Choroid plexus epithelial cell (primary cell): ENCODE measurements at places on chromosomes 3 and 15.

DNA sequence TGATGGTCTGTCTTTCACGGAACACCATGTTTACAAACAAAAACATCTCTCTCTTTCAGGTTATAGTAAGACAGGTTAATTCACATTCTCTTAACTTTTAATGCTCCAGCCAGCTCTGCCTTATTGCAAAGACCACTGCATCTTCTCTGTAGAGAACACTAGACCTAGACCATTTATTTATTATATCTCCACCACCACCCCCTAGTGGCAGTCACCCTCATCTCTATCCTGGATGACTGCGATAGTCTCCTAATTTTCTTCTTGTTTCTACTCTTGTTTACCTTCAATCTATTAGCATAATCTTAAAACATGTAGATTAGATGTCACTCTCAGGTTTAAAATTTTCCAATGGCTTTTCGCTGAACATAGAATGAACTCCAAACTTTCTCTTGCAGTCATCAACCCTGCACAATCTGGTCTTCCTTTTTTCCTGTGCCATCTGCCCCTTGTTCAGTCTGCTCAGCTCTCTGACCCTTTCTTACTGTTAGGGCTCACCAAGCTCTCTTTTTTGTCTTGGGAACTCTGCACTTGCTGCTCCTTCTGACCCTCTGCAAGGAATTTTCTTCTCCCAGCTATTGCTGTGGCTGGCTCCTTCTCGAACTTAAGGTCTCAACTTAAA, 155.6 kb downstream of the SQOR start:
- peak; percentile 34 for DNase-seq

- no peak for DNase-seq
Observed at GRCh38 chr15:94666553-94666952, 435.2 kb downstream of the MCTP2 start.

- no peak for DNase-seq
Observed at GRCh38 chr15:74959586-74959939, 3.0 kb upstream of the RPP25 start.

GRCh38 chr3:188037195-188037718, 116.7 kb upstream of the LPP start:
- DNase-seq = peak; percentile 70

DNA sequence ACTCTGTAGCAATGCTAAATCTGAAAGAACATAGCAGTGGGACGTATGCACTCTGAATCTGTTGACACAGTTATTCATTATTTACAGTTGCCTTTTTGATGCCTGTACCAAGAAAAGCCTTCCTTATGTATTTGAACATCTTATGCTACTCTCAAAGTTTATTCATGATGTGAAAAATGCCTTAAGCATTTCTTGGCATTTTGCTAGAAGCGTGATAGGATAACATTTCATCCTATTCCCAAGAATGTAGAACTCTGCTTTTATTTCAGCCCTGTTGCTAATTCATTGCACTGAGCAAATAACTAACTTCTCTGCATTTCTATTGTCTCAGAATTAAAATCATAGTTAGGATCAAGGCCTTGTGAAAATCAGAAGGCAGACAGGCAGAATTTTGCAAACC, 105.5 kb downstream of the STRIT1 start:
- DNase-seq = no peak

DNA sequence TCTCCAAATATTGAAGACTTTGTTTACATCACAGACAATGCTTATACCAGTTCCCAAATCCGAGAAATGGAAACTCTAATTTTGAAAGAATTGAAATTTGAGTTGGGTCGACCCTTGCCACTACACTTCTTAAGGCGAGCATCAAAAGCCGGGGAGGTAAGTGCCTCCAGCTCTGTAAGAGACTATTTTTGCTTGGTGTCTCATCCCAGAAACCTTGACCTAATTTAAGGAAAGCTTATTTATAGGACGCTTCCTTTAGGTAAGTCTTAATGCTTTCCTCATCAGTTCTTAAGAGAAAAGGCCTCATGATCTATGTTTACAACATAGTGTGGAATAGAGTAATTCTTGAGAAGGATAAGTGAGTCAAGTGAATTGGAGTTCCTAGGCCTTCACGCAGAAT, 11.8 kb downstream of the CCNB2 start:
- DNase-seq = no peak

DNA sequence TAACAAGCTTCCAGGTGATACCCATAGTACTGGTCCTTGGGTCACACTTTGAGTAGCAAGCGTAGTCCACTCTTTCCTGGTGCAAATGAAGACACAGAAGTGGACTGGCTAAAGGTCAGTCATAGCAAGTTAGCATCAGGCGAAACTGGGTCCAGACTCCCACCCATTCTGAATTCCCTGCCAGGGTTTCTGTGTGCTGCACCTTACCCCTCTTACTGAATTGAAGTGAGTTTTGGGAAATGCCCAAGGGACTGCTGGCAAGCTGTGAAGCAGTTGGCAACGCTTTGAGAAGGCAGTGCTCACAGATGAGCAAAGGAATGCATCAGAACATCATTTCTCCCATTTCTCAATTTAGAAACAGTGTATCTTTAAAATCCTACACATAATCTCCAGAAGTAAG, 1.8 kb upstream of the LSG1 start:
- DNase-seq = no peak

DNA sequence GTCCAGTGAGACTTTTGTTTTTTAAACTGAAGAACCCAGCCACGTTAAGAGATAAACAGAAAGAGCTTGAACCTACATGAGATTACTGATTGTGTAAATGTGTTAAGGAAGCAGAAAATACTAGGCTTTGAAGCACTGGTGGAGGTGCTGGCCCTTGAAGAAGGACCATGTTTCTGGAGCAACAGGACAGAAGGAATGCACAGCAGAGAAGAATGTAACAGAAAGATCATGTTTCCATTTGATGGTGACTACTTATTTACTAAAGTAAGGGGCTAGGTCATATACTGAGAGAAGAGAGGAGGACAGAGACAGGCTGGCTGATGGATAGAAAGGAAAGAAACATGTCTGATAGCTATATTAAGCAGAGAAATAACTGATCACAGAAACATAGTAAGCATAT, 88.8 kb downstream of the CLASP2 start:
- DNase-seq = peak; percentile 69

DNA sequence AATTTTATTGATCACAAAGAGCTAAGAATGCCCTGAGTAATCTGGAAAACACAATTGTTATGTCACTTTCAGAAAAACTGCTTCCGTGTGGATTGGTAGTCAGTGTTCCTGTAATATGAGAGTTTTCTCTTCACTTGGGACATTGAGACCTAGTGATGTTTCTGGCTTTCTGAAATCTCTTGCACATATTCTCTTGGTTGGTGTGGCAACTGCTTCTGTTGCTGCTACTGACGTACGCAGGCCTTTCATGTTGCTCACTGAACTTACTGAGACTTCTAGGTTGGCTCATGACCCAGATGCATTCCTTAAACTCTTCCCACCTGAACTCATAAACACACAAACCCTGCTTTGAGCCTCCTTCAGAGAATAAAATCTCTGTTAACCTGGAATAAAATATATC, 175.0 kb upstream of the PFN2 start:
- peak; percentile 97 for DNase-seq

DNA sequence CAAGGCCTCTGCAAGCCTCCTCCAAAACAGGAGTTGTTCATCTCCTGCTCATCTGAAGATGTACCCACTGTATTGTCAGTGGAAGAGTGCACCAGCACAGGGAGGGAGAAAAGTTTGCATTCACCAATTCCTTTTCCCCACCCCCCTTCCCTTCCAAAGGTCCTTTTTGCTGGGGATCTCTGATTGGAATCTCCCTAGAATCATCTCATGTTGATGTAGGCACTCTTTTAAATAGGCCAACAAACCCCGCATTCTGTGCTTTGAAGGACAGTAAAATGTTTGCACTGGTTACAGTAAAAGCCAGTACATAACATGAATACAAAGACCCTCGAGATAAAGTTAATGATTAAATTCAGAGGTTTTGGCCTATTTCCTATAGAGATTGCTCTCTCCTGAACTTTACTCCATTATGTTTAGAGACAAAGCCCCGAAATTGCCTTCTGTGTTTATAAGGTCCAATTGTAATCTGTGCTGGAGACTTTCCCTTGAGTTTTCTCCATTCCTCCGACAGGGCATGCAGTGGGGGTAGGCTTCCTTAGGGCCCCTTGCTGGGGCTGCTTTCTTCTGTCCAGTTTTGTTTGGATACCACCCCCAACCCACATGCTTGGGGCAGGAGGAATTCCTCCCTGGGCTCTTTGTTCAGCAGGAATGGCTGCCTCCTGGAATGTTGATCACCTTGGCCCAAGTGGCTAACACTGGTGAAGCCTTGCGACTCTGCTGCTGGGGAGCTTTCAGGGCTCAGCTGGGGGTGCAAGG, 22.5 kb downstream of the TRIM71 start:
- DNase-seq = no peak

DNA sequence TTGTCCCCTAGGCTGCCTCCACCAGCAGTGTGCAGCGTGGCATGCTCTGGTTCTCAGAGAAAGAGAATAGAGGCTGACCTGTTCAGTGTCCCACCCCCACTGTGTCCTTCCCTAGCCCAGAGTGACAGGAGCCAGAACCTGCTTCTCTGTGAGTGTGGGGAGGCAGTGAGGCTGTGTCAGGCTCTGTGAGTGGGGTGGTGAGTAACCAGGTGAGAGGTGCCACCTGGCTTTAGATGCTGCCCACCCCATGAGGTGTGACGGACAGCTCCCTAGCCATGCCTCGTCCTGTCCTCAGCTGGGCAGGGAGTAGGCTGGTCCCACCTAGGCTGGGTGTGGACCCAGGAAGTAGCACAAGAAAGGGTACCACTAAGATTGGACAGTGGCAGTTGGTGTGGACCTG, 6.3 kb downstream of the TEX264 start:
- DNase-seq = no peak

DNA sequence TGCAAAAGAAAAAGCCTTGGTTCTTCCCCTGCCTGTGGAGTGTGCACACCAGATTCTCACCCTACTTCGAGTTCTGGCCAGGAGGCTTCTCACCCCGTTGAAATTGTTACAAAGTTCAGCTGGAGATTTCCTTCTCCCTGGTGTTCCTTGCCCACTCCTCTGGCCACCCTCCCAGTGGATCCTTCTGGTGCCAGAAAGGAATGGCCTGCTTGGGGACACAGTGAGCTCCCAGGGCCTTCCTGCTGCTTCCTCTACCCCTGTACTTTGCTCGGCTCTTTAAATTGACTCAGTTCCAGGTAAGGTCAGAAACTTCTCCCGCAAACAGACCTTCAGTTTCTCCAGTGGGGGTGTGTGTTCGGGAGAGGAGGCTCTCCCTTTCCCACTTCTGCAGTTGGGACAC, 140.1 kb upstream of the CFAP20DC start:
- no peak for DNase-seq

DNA sequence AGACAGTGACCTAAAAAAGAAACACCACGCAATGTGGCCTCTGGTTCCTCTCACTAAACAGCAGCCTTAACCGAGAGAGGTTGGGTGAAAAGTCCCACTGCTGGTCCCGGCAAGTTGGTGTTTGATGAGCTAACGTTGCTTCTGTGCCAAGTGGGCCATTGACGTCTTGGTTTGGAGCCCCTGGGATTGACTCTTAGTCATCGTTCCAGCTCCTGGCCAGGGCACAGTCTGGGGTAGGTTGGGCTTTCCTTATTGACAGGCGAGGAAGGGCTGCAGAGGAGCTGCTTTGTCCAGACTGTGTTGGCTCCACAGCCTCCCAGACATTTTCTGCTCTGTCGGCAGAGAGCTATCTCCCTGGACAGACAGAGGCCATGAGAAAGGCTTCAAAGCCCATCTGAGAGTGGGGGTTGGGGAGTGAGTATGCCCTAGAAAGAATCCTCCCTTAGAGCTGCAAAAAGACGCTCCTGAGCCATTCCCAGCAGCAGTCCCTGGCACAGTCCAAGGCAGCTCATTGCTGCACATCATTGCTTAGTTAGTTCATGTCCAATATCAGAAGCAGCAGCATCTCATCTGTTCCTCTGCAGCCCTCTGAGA, 28.6 kb upstream of the C3orf80 start:
- no peak for DNase-seq

- no peak for DNase-seq
Observed at GRCh38 chr3:5140839-5141238, 18.7 kb downstream of the ARL8B start.

GRCh38 chr15:66966256-66966655, 99.1 kb upstream of the SMAD3 start:
- no peak for DNase-seq

DNA sequence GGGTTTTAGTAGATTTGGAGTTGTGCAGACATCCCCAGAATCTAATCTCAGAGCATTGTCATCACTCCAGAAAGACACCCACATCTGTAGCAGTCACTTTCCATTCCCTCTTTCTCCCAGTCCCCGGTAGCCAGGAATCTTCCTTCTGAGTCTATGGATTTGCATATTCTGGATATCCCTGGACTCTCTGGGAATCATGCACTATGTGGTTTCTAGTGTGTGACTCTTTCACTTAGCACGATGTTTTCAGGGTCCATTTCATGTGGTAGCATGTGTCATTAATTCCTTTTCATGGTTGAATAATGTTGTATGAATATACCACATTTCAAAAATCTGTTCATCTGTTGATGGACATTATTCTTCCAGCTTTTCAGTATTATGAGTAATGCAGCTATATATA, 29.3 kb downstream of the FBLN2 start:
- no peak for DNase-seq

GRCh38 chr3:14548321-14548729, 8.2 kb upstream of the GRIP2 start:
- DNase-seq = peak; percentile 81

- DNase-seq = no peak
Observed at GRCh38 chr3:188537606-188538005, 383.6 kb downstream of the LPP start.

GRCh38 chr3:156497326-156497725, 57.6 kb downstream of the SSR3 start:
- no peak for DNase-seq

DNA sequence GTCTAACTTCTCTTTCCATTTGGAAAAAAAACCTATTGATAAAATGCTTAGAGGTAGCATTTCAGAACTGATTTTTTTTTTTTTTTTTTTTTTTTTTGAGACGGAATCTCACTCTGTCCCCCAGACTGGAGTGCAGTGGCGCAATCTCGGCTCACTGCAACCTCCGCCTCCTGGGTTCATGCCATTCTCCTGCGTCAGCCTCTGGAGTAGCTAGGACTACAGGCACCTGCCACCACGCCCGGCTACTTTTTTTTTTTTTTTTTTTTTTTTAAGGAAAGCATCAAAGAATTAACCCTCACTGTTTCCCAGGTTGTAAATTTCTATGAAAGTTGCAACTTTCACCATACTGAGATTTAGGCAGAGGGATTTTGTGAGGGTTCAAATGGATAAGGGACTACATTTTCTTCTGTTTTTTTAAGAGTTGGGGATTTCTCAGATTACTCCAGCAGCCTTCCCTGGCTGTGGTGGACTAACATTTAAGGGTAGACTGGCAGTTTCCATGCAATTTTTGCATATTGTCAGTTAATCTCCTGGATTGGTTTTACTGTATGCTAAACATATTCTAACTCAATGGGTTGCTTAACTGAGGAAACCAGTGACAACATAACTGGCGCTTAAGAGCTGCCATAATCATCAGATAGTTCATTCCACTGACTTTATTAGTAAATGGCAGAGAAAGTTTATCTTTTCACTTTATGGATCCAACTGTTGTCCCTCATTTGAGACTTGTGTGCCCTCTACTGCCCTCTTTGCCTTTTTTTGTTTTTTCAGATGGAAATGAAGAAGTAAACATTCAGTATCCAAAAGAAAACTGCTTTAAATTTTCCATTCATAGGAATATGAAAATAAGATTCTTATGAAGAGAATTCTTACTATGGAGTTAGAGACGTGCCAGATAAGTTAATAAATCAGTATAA, 93.7 kb downstream of the NPTN start:
- DNase-seq = no peak
